ENCODE measurements at places on chromosomes 1 and 21.

DNA sequence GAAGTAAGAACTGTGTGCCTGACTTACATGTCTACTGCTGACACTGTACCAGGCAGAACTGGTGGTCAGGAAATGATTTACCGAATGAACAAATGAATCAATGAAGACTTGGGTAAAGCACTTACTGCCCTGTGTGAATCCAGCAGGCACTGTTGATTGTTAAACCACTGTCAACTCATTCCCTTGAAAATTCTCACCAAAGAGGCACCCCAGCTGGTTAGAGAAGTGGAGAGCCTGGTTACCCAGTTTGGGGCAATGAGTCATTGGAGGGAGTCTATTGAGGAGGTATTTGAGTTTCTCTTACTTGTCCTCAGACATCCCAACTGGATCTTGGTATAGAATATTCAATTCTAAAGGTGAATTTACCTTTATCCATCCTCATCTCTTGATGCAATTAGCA, 34.2 kb downstream of the JUN start:
- no peak for DNase-seq

DNA sequence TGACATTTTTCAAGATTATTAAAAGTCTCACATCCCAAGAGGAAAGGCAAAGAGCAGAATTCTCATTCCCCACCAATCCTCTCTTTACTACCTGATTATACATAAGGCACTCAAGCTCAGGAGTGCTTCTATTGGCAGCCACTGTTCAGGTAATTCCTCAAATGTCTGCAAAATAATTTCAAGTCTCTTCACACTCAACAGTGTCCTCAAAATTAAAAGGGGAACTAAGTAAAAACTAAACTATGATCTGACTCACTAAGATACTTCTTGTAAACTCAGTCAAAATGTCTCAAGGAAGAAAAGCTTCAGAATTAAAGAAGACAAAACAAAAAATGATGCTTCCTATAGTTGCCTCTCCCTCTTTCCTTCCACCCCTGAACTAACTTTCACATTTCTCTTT, 135.6 kb downstream of the GPATCH2 start:
- DNase-seq: no peak

- DNase-seq: no peak
Measured at GRCh38 chr1:243465738-243466137, 209.9 kb downstream of the SDCCAG8 start.

DNA sequence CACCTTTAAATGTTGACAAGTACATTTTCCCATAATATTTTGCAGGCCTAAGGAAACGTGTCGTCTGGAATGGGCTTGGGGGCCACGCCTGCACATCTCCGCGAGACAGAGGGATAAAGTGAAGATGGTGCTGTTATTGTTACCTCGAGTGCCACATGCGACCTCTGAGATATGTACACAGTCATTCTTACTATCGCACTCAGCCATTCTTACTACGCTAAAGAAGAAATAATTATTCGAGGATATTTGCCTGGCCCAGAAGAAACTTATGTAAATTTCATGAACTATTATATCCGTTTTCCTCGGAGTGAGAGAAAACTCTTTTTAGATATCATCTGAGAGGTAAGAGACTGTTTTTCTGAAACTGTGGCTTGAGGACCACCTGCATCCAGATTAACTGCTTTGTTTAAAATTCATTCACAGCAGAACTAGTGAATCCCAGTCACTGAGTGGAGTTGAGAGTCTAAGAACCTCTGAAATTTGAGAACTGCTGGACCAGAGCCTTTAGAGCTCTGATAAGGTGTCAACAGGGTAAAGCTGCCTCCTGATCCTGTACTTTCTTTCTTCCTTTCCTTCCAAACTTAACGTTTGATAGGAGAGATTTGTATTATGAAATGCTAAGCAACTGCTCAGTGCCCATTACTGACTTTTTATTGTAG, 811 bp downstream of the EXO1 start:
- DNase-seq: no peak

DNA sequence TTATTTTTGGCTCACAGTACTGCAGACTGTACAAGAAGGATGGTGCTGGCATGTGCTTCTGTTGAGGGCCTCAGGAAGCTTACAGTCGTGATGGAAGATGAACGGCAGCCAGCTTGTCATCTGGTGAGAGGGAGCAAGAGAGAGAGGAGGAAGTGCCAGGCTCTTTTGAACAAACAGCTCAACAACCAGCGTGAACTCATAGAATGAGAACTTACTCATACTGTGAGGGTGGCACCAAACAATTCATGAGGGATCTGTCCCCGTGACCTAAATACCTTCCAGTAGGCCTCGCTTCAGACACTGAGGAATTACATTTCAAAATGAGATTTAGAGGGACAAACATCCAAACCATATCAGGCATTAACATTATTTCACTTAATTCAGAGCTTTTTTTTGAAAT, 84.7 kb downstream of the PKN2 start:
- DNase-seq: no peak

DNA sequence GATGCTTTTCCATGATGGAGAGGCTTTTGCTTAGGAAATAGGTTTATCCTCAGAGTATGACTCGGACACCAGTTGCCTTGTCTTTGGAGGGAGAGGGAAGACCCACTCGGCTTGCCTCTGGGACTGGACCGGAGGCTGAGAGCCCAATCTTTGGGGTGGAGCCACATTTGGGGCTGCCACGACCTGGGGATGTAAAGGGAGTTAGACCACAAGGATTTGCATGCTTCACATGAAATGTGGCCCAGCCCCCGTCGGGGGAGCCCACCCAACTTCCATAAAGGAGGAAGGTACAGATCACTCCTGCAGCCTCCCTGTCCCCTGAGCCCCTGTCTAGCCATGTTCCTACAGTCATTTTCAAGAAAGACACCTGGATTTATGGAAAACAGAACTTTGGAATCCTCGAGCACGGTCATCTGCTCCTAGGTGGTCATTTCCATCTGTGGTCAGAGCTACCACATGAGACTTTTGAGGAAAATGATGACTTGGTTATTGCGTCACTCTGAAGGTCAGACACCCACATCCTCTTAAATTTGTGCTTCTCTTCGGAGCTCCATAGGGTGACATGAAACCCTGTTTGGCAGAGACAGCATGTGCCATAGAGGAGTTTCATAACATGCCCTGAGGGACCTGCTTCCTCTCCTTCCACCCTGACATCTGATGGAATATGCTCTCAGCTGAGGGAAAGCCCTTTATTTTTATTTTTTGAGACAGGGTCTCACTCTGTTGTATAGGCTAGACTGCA, 99.4 kb upstream of the SLC45A1 start:
- DNase-seq: no peak

DNA sequence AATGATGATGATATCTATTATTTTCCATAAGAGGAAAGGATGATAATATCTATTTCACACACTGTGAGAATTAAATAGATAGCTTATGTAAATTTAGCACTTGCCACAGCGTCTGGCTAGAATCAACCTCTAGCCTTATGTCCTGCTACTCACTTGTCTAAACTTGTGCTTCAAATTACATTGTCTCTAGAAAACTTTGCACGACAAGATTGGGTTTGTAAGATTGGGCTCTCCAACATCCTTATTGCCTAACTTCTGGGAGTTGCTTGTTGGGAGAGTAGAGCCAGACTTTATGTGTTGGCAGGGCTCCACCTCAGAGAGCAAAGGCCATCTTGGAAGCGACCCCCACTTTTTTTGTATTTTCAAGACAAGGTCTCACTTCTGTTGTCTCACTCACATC, 50.0 kb upstream of the POGK start:
- no peak for DNase-seq

Data from activated CD4-positive, CD25-positive, alpha-beta regulatory T cell (primary cell).